Esophagus squamous epithelium (tissue), 5 donors: ENCODE measurements at places on chromosomes 3 and 15.
A peak's percentile ranks its signal among the peaks of the same experiment; 100 is the strongest.

DNA sequence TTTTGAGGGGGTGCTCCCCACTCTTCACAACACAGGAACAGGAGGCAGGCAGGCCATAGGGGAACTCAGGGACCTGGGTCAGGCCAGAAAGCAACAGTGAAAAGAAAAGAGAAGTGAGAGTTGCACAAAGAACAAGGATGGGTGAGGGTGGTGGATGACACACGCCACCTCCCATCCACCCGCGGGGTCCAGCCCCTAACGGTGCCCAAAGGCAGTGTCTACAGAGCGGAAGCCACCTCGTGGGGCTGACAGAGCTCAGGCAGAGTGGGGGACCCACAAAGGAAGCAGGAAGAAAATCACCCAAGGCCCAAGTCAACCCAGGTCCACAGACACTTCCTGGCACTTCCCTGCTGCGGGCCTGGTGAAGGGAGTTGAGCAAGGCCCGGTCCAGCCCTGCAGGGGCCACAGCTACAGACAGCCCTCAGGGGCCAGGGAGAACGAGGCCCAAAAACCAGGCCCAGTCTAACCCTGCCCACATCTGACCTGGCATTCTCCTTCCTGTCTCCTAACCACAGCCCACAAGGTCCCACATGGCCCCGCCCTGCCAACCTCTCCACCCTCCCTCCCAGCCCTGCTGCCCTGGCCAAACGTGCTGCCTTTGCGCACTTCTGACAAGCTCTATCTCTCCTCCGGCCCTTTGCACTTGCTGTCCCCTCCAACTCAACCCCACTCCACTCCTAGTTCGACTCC lies 5.9 kb downstream of the NUP210 start:
- DNase-seq, result peak; percentile 53

- no peak for DNase-seq
Observed at GRCh38 chr15:85404176-85404917, 23.9 kb downstream of the AKAP13 start.

DNA sequence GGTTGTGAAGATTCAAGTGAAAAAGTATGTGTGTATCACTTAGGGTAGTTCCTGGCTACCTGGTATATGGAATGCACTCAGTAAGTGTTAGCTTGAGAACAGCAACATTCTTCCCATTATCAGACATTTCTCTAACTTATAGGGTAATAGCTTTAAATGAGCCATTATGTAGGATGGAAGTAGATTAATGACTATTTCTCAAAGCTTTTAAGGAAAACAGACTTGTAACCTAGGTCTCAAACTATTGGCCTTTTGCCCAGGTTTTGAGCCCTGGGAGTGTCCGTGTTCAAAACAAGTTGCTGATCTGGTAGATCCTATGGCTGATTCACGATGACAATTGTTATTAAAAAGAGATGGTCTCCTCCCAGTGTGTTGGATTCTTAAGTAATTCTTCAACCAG lies 129.1 kb upstream of the UMPS start:
- DNase-seq, result no peak

GRCh38 chr3:138797508-138798038 lies 37.2 kb downstream of the PIK3CB start:
- no peak for DNase-seq

- DNase-seq, result no peak
Observed at GRCh38 chr3:148631124-148631903, 66.4 kb upstream of the AGTR1 start.

GRCh38 chr15:26231096-26231495 lies 368.0 kb upstream of the ATP10A start:
- no peak for DNase-seq

DNA sequence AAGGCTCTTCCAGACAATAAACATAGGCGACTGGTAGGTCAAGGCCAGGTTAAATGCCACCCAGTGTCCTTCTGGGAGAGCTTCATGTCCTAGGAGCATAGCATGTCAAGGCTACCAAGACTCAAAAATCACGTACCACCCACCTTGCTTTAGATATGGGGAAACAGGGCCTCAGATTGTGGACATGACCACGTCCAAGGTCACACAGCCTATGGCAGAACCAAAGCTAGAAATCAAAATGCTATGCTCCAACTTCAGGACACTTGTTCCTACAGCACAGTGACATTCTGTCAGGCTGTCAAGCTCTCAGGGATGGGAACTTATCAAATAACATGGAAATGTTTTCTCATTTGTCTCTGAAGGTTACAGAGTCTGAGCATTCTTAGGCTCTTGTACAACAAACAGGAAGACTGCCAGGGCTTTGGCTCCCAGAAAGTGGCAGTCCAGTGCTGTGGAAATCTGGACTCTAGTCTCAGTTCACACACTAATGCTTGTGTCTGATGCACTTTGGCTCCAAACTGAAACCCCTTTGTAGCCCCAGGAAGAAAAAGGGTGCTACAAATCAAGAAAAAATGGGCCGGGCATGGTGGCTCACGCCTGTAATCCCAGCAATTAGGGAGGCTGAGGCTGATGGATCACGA lies 170.4 kb upstream of the LPP start:
- DNase-seq, result no peak

DNA sequence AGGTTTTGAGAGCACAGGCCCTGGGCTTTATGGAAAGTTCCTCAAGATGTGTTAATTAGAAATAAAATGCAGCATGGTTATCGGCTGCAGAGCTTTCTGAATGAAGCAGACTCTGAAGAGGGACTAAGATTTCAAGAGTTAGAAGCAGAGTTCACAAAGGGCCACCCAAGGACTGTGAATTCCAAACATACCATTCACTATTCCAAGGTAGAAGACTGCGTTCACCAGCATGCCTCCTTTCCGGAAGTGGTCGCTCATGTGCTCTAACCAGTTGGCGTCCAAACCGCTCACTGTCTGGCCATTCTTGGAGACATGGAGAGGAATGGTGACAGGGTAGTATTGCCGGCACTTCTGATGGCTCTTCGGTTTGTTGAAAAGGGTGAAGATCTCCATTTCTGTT lies 104.9 kb downstream of the OXNAD1 start:
- no peak for DNase-seq

- DNase-seq, result no peak
Observed at GRCh38 chr3:148884261-148884660, 19.2 kb downstream of the CPA3 start.

DNA sequence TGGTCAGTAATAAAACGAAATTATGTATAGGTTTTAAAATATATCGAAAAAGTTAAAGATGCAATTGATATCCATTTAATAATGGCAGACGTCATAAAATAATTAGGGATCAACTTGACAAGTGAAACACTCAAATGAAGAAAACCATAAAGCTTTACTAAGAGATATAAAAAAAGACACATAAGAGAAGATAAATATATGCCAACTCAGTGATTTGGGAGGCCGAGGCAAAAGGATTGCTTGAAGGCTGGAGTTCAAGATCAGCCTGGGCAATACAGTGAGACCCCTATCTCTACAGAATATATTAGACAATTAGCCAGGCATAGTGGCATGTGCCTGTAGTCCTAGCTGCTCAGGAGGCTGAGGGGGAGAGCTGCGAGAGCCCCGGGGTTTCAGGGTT lies 190.5 kb downstream of the SV2B start:
- DNase-seq, result no peak

DNA sequence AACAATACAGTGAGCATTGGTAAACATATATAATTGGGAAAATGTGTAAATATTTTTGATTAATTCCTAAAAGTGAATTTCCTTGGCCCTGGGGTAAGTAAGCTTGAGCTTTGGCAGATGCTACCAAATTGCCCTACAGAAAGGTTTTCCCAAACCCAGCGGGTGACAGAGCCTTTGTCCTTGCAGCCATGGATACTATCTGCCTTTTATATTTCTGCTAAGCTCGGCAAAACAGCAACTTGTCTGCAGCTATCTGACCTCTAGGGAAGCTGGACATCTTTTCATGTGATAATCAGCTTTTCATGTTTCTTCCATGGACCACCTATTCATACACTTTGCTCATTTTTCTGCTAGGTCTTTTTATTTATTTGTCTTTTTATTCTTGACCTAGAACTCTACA lies 64.7 kb upstream of the SEC22A start:
- DNase-seq, result no peak

DNA sequence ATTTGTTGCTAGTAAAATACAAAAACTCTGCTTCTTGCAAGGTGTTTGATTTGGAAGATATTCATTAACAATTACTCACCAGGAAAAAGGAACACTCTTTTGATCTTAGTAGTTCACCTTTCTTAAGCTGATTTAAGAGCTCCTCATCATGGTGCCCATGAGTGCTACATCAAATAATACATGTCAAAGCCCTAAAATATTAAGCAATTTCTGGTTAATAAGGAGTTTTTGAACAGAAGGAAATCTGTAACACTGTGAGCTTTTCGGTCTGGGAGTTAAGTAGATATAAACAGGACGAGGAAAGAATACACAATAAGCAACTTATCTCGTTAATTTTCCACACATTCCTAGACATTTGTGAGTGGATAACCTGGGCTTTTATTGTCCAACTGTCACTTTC lies 83.9 kb upstream of the DCBLD2 start:
- no peak for DNase-seq

GRCh38 chr15:84099181-84099580 lies 136.4 kb upstream of the GOLGA6L4 start:
- DNase-seq, result no peak

DNA sequence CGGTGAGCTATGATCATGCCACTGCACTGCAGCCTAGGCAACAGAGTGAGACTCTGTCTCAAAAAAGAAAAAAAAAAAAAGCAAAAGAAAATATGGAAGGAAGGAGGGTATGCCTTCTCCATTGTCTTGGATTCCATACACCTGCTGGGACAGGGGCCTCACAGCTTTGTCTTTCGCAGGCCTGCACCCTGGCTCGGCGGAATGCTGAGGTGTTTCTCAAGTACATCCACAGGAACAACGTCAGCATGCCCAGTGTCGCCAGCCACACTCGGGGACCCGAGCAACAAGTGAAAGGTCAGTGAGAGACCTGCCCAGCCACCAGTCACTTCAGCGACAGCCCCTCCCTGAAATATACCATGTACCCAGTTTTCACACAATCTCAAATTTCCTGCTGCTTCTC lies 288.5 kb upstream of the UMPS start:
- DNase-seq, result no peak

GRCh38 chr15:45665261-45665660 lies 30.4 kb downstream of the SQOR start:
- DNase-seq, result no peak

- DNase-seq, result no peak
Observed at GRCh38 chr3:184633237-184633579, 71.6 kb downstream of the EPHB3 start.

- DNase-seq, result no peak
Observed at GRCh38 chr3:189772584-189772983, 141.4 kb downstream of the TP63 start.

DNA sequence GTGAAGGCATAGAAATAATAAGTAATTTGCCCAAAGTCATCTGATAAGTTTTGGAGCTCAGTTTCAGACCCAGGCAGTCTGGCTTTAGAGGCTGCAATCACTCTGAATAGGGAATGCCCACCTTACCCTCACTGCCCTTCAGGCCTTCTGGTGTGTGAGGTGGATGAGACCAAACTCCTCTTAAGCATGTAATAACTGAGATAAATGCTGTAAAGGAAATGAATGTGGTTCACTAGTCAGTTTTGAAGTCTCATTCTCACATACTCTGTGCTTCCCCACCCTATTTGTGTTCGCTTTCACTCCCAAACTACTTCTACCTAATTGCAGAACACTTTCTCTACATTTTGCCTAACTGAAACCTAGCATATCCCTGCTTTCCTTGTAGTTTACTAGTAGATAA lies 144.1 kb downstream of the FILIP1L start:
- DNase-seq, result no peak

- no peak for DNase-seq
Observed at GRCh38 chr3:197280156-197280555, 18.3 kb downstream of the DLG1 start.

DNA sequence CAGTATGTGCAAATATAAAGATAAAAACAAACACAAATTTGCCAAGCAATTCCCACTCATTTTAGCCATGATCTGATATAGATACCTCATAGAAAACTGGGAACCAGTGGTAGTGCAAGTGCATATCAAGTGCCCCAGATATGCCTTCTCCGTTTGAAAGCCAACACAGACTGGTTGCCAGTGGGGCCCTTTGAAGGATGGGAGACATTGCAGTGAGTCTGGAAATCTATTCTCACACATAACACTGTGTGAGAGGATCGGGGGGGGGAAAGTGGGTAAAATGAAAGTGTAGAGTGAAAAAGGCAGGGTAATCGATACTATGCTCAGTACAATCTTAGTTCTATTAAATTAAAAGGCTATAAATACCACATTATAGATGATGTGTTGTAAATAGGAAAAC lies 83.0 kb downstream of the CBLB start:
- no peak for DNase-seq

DNA sequence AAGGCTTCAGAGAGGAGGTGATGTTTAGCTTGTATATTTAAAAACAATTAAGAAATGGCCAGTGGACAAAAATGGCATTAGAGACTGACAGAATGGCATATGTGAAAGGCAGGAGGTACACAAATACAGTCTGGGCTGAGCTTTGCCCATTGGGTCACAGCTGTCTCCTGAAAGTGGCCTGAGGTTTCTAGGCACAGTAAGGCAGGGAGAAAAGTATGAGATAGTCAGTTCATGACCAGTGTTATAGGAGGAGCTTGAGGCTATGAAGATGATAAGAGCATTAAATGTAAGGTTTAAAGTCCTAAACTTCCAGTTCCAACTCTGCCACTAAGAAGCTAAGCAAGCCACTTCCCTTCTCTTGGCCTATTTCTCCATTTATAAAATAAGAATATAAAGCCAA lies 111.2 kb upstream of the SETMAR start:
- DNase-seq, result no peak

- DNase-seq, result no peak
Observed at GRCh38 chr3:52596658-52597265, 60.4 kb downstream of the UQCC5 start.

- no peak for DNase-seq
Observed at GRCh38 chr3:35946121-35946853, 307.0 kb downstream of the ARPP21 start.

DNA sequence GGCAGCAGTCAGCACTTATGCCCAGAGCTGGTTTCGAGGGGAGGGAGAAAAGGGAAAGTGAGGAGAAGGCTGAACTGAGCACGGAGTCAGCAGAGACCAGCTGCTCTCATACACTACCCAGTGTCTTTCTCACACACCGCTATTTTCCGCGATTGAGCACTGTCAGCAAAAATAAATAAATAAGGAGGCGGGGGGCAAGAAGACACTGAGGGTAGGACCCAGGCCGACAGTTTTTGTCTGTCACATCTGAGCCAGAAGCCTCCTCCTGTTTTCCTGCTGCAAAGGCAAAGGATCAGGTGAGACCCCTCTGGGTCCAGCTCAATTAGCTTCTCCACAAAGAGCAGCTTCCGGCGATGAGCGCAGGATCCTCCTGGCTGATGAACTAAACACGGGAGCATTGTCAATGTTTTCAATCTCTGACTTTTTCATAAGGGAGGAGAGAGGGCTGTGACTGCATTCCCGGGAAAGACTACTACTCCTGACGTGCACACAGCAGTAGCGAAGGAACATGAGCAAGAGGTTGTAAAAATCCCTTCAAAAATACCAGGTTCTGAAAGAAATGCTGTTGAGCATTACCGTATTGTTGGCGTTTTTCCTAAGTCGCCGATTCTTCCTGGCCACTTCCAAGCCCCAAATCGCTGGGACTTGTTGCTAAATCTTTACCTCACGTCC lies 1.3 kb downstream of the FRMD5 start:
- no peak for DNase-seq

- DNase-seq, result no peak
Observed at GRCh38 chr3:189270248-189270832, 98.6 kb downstream of the TPRG1 start.

GRCh38 chr3:54819946-54820345 lies 107.9 kb downstream of the LRTM1 start:
- DNase-seq, result no peak

GRCh38 chr15:34341381-34342212 lies 1.3 kb downstream of the NOP10 start:
- DNase-seq, result no peak

- no peak for DNase-seq
Observed at GRCh38 chr3:23796518-23796917, 9.2 kb upstream of the UBE2E1 start.
